ENCODE measurements at places on chromosomes 5 and 9.

DNA sequence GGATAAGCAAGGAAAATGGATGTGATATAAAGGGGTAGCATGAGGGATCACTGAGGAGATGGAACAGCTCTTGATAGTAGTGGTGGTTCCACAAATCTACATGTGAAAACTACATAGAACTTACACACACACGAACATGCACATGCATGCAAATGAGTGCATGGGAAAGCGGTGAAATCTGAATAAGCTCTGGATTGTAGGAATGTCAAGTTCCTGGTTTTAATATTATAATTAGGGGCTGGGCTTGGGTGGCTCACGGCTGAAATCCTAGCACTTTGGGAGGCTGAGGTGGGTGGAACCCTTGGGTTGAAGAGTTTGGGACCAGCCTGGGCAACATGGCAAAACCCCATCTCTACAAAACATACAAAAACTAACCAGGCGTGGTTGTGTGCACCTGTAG lies 13.1 kb upstream of the PDCL start:
- DNase-seq: no peak

GRCh38 chr9:21997480-21997879 lies 2.9 kb downstream of the CDKN2B-AS1 start:
- DNase-seq: no peak

GRCh38 chr5:108753331-108753730 lies 5.6 kb downstream of the FER start:
- no peak for DNase-seq

DNA sequence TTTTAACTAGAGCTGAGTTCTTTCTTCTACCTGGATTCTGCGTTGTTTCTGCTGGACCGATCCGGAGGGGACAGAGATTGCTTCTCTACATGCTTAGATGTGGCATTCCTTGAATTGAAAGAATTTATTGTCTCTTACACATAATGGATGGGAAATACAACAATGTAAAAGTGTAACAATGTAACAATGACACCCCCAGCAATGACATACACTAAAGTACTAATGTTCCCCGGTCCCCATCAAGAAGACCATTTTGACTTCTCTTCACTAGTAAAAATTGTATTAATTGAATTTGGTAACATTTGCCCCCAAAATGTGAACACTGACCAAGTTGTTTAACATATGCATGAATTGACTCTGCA lies 760.2 kb downstream of the TAF11L14 start:
- no peak for DNase-seq

GRCh38 chr5:57041570-57041969 lies 89.6 kb upstream of the MIER3 start:
- DNase-seq: no peak

GRCh38 chr9:99762470-99762869 lies 59.2 kb upstream of the NR4A3 start:
- no peak for DNase-seq

DNA sequence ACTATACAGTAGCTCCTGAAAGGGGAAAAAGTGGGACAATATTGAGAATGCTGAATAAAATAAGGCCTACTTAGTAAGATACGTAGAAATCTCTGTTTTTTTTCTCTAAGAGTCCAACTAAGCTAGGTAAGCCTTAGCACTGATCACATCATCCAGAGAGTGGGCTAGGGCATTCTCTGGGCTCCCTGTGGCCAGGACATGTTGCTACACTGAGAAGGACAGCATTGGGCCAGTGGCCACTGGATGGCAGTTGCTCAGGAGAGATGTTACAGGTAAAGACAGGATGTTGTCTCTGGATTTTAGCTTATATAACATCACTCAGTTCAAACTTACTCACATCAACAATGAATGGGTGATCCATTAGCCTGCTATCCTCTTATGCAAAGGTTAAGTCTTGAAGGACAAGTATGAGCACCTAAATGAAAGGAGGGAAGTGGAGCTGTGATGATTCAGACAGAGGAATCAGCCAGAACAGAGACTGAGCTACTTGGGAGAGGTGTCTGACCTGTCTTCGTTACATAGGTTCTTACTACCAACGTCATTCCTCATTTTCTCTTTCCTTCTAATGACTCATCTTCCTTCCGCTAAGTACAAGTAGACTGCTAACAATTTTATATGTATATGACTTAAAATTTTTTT lies 226.6 kb upstream of the ADCY2 start:
- no peak for DNase-seq

Data from activated T-cell treated with anti-CD3 and anti-CD28 coated beads, Interleukin-2, amount 50 U/mL, for 24 hours (primary cell).